ENCODE measurements at places on chromosomes 7 and 10.

GRCh38 chr10:131259535-131259934 is 52.0 kb downstream of the TCERG1L start:
- DNase-seq: no peak

DNA sequence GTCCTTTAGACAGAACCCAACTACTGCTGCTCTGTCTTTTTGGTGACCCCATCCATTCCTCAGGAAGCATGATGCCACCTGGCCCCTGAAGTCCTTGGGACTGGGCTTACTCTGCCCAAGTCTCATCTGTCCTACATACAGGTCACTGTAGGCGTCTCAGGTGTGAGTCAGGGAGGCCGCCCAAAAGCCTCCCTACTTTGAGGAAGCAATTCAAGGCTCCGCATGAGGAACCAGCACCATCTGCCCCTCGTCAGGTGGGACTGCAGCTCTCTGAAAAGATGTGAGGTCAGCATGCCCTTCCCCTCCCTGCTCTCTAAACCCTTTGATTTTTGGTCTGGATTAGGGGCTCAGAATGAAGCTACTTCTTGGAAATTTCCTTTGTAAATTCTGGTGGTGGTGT is 354.8 kb downstream of the CXCL12 start:
- no peak for DNase-seq

- no peak for DNase-seq
Observed at GRCh38 chr10:6721480-6721879, 141.4 kb upstream of the PRKCQ start.

- DNase-seq: no peak
Observed at GRCh38 chr7:32535162-32535702, 39.9 kb downstream of the AVL9 start.

- no peak for DNase-seq
Observed at GRCh38 chr10:60099998-60100747, 193.8 kb upstream of the CCDC6 start.

DNA sequence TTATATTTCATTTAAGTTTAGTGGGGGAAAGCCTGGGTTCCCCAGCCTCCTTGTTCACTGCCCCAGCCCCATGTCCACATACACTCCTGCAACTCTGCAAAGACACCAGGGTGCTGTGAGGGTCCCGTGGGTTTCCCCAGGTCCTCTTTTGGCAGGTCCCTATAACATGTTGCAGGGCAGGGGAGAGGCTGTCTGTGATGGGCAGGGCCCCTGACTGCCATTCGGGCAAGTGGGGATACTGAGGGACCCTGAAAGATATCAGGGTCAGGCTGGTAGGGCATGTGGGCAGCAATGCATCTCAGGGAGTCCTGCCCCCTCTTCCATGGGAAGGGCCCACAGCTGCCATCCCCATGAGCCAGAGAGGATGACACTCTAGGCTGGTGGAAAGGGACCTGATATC is 28.4 kb downstream of the RASGEF1A start:
- no peak for DNase-seq

- no peak for DNase-seq
Observed at GRCh38 chr10:51244309-51244708, 170.0 kb downstream of the PRKG1 start.

GRCh38 chr10:119997429-119997828 is 104.9 kb downstream of the SEC23IP start:
- DNase-seq: no peak

DNA sequence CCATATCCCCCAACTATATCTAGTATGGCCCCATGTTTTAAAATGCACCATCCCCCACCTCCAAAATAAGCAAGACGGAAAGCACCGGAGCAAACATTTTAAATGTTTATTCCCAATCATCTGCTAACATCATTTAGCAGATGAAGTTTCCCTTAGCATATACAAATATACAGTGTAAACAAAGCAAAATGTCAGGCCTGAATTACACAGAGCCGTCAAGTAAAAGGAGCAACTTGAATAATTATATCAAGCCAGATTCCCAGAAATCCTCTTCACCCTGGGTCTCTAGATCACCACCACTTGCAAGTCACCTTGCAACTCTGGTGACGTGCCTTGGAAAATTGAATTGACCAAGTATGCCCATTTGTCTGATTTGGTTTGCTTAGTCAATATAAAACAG is 91.6 kb upstream of the COL1A2 start:
- no peak for DNase-seq

DNA sequence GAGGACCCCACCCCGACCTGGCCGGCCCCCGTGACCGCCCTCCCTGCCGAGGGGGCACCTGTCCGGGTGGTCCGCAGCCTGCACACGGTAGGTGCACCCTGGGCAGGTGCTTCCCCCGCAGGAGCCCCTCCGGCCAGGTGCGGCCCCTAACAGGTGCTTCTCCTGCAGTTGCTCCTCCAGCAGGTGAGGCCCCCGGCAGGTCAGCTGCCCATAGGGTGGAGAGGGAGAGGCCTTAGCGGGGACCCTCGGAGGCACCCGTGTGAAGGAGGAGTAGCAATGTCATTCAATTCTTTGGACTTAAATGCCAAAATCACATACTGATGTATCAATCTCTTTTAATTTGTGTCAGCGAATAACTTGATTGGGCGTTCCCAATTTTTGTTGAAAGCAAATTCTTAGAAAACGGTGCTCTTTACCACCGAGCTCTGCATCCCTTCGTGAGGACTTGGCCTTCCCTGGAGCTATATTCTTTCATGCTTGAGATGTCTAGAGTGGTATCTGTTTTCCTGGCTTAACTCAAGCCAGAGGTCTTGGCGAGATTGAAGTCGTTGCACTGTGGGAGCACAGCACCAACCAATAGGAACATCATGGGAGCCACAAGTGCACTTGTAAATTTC is 738 bp upstream of the NCAPG2 start:
- no peak for DNase-seq

DNA sequence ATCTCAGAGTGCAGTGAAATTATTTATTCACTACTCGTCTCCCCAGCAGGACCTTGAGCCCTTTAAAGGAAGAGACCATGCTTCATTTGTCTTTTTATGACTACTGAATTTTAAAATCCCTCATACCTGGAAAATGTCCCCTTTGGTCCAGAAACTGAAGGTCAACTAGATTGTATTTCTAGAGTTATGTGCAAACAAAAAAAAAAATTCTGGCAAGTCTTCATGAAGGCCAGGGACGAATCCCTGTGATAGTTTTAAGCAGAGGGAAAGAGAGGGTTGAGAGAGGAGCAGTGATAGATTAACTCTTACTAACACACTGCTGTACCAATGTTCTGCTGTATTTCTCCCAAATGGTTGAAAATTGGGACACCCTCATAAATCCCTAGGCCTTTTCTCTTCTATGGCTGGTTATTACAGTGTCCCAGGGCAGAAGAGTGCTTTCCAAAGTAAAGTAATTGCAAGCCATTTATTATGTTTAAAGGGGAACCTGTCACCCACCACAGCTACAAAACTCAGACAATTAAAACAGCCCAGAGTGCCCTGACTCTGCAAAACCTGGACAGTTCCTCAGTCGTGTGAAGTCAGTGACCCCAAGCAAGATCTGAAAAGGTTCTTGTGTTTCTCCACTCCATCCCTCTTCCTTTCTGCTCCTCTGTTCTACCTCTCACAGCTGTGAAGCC is 182.8 kb upstream of the AOAH start:
- DNase-seq: no peak

GRCh38 chr7:88539518-88539917 is 220.0 kb upstream of the ZNF804B start:
- no peak for DNase-seq

DNA sequence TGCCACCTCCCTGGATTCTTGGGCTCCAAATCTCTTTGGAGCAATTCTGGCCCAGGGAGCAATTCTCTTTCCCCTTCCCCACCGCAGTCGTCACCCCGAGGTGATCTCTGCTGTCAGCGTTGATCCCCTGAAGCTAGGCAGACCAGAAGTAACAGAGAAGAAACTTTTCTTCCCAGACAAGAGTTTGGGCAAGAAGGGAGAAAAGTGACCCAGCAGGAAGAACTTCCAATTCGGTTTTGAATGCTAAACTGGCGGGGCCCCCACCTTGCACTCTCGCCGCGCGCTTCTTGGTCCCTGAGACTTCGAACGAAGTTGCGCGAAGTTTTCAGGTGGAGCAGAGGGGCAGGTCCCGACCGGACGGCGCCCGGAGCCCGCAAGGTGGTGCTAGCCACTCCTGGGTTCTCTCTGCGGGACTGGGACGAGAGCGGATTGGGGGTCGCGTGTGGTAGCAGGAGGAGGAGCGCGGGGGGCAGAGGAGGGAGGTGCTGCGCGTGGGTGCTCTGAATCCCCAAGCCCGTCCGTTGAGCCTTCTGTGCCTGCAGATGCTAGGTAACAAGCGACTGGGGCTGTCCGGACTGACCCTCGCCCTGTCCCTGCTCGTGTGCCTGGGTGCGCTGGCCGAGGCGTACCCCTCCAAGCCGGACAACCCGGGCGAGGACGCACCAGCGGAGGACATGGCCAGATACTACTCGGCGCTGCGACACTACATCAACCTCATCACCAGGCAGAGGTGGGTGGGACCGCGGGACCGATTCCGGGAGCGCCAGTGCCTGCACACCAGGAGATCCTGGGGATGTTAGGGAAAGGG is 913 bp downstream of the NPY start:
- DNase-seq: no peak

All from NCI-H1048 (cell line).